Astrocyte of the cerebellum (primary cell): ENCODE measurements at places on chromosomes 13 and 19.

DNA sequence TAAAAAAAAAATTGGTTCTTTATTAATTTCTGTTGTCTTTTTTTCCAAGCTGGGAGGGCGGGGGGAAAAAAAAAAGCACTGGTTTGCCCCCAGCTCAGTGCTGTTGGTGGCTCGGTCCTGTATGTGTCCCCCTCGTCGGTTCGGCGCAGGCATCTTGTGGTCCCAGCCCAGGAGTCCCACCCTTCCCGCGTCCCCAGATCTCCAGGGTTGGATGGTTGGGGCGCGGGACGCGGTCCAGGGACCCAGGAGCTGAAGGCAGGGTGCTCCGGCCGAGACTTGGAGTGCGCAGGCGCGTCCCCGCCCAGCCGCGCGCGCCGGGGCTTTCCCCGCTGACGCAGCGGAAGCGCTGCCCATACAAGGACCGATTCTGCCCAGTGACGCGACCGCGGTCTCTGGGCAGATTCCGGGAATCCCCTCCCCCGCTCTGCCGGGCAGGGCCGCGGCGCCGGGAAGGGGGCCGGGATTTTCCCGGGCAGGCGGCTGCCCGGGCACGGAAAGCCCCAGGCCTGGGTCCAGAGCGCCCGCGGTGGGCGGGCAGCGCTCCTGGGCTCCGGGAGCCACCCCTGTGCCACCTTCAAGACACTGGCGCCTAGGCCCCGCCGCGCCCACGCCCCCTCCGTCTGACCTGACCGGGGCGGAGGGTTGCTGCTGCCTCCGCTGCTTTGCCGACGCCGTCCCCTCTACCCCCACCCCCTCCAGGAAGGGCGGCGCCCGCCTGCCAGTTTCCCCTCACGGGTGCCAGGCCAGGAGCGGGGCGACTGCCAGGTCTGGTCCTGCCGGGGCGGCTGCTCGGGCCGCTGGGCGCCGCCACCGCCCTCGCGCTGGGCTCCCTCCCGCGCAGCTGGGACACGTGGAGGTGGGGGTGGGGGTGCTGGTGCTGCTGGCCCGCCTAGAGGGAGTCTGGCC lies 2.3 kb downstream of the JUNB start:
- DNase-seq, result peak; percentile 87

GRCh38 chr19:28793391-28794168 lies 419.4 kb downstream of the UQCRFS1 start:
- DNase-seq, result no peak

GRCh38 chr19:23762884-23763711 lies 4.4 kb upstream of the ZNF681 start:
- no peak for DNase-seq

DNA sequence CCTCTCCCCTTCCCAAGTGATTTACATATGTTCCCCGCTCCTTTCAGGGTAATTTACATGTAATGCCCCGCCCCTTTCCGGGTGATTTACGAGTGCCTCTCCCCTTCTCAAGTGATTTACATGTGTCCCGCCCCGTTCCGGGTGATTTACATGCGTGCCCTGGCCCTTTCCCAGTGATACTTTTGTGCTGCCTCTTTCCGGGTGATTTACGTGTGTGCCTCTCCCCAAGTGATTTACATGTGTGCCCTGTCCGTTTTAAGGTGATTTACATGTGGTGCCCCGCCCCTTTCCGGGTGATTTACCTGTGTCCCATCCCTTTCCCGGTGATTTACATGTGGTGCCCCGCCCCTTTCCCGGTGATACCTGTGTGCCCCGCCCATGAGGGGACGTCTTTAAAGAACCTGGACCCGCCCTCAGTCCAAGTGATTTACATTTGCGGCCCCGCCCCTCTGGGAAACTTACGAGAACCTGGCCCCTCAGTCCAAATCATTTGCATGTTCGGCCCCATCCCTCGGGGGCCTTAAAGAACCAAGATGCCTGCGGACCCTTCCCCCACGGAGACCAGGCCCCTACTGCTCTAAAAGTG lies 559 bp upstream of the LENG9 start:
- DNase-seq, result peak; percentile 56

- no peak for DNase-seq
Observed at GRCh38 chr19:27738569-27739193, 1474.3 kb downstream of the UQCRFS1 start.

DNA sequence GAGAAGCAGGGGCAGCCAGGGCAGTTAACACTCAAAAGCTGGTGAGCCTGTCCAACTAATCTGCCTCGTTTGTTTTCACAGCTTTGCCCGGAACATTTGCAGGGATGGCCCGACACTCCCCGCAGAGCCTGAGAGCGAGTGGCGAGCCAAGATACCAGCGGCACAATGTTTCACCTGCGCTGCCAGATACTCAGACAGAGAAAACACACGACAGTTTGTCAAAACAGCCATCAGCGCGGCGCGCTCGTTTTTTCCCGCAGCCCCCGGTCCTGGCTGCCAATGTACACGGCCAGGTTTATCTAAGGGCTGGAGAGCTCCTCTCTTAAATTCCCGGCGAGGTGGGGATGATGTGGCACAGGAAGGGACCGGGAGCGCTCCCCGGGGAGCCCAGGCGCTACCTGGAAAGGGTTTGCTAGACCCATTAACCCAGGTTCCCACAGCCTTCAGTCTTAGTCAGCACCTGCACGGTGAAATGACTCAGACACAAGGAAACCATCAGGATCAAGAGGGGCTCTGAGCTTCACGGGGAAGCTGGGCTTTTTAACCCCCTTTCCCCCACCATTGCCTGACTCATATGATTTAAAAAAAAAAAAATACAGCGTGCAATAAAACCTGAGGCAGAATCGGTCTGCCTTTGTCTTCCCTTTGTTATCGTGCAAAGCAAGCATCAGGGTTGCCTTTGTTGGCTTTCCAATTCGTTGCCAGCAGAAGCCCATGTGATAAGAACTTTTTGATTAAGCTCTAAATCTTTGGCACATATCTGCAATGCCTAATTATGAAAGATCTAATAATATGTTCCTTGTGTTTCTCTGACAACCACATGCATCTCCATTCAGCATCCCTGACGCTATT lies 186.2 kb downstream of the EFNB2 start:
- peak; percentile 55 for DNase-seq

DNA sequence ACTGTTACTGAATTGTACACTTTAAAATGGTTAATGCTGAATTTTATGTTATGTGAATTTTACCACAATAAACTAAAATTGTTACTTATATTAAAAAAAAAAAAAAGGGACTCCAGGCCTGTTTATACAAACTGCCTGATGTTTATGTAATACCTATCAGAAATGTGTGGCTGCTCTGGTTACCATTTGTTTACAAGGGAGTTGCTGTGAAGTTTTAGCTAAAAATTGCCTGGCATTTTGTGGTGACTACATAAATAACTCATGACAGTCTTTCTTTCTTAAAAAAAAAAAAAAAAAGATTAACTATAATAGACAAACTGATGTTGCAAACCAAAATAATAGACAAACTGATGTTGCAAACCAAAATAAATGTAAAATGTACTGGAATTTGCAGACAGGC lies 71.8 kb downstream of the CDADC1 start:
- DNase-seq, result no peak

GRCh38 chr19:7744199-7744786 lies 3.0 kb downstream of the CD209 start:
- no peak for DNase-seq

- no peak for DNase-seq
Observed at GRCh38 chr19:55253842-55254624, 4.8 kb downstream of the PPP6R1 start.

GRCh38 chr19:10712045-10712444 lies 5.8 kb upstream of the DNM2 start:
- DNase-seq, result no peak

DNA sequence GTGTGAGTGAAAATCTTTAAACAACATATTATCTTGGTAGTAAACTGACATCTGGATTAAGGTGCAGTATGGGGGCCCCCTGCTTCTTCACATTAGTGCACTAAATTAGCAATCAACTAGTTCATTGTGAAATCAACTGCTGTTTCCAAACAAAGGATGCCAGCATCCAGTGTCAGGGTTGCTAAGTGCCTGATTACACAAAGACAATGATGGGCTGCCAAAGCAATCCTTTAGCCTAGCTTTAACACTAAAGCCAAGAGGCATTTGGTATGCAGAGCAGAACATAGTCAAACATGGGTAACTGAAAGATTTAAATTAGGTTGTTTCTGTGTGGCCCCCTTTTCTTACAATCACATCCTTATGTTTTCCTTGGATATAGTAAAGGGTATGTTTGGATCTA lies 543.1 kb upstream of the SLITRK5 start:
- peak; percentile 28 for DNase-seq

DNA sequence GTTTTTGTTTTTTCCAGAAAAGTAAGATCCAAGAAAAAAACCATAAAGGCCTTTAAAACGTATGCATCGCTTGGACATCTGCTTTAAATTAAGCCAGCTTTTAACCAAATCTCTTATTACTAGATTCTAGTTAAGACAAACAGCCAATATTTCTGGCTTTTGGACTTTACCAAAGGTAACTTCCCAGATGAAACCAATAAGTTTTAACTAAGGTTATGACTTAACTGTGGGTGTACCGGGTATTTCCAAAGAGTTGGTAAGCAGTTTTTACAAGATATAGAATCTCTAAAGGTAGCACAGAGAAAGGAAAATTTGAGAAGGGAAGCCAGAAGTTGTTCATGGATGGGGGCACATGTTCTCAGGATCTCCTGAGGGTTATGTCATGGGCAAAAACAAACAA lies 34.0 kb downstream of the CEACAM1 start:
- DNase-seq, result no peak

- DNase-seq, result no peak
Observed at GRCh38 chr19:56595548-56595899, 422 bp downstream of the ZNF71 start.

DNA sequence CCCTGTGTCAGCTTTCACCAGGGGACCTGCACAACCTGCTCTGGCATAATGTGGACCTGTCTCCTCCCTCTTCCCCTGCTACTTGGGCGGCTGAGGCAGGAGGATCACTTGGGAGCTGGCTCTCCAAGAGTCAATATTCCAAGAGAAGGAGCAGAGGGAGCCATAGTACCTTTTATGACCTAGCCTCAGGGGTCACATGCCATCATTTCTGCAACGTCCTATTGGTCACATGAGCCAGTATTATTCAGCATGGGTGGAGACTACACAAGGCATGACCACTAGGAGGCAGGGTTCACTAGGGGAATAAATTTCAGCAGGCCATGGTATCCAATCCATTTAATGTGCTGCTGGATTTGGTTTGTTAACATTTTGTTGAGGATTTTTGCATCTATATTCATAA lies 12.0 kb upstream of the SHFL start:
- no peak for DNase-seq

DNA sequence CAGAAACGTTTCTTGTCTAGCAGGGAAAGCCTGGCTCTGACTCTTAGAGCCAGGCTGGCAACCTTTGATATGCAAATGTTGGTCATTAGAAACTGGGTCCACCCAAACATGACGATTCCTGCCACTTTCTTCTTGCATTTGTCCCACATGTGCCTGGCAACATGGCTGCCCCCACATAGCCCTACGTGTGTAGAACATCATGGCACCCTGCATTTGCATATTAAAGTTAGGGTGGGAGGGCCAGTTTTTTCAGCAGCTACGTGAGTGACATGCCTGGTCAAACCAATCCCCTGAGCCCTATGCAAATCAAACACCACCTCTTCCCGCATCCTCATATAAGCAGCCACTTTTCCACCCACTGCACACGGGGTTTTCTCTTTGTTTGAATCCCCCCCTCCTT lies 95.0 kb downstream of the LIG4 start:
- DNase-seq, result peak; percentile 28

GRCh38 chr19:38527466-38528136 lies 90.2 kb downstream of the MAP4K1 start:
- DNase-seq, result no peak

DNA sequence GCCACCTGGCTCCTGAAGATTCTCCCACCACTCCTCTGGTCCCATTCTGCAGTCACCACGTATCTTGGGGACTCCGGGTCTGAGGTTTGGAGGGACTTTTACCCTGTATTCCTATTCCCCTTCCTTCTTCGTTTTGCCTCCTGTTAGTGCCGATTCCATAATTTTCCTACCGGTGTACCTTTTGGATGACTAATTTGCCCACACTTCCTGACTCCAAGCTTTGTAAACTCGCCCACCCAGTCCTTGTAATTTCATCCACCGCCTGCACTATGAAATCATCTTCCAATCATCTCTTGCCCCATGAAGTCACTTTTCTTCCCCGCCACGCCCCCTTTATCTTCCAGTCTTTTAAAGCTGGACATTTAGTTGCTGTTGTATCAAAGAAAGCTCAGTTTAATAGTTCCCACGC lies 572 bp downstream of the UCHL3 start:
- peak; percentile 53 for DNase-seq

GRCh38 chr19:35155441-35155840 lies 906 bp downstream of the FXYD5 start:
- no peak for DNase-seq

- no peak for DNase-seq
Observed at GRCh38 chr13:114166381-114167131, 12.5 kb upstream of the CFAP97D2 start.

DNA sequence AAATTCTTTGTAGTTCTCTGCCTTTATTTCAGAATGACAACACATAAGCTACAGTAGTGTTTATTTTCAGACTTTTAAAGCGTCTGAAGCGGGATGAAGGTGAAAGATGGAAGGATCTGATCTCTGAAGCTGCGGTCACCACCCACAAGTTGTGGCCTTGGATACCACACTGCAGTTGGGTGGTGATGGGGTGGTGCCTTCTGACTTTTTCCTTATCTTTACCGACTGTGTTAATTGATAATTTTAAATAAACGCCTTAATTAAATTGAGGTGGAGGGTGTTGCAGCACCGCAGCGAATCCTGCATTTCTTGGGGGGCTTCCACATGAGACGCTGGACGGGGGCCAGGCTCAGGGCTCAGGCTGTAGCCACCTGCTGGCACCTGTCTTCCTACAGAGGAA lies 1.3 kb downstream of the TFDP1 start:
- no peak for DNase-seq

GRCh38 chr13:38255600-38255999 lies 94.1 kb upstream of the UFM1 start:
- no peak for DNase-seq

DNA sequence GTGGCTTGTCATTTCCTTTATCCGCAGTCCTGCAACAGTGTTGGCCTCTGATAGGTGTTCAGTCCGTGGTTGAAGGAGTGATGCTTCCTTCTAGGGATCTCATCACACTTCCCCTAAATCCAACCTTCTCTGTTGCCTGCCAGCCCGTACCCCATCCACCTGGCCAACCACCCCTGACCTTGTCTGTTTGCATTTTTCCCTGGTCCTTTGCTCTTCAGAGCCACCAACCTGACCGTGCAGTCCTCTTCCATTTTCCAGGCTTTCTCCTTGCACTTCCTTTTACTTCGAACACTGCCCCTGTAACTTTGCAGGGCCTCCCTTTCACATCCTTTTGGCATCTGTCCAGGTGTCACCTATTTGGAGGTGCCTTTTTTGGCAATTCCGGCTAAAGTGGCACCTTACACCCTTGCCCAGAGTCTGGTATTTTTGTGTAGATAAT lies 696 bp downstream of the ZNF460 start:
- no peak for DNase-seq

GRCh38 chr19:10112037-10112761 lies 706 bp downstream of the P2RY11 start:
- DNase-seq, result no peak

GRCh38 chr13:93116809-93117208 lies 109.8 kb upstream of the GPC6 start:
- DNase-seq, result no peak

- peak; percentile 46 for DNase-seq
Observed at GRCh38 chr19:3184847-3185460, 776 bp upstream of the NCLN start.

- no peak for DNase-seq
Observed at GRCh38 chr19:50722201-50723013, 757 bp upstream of the CLEC11A start.

- DNase-seq, result peak; percentile 63
Observed at GRCh38 chr13:97946951-97947588, 6.4 kb upstream of the IPO5 start.
